Stimulated activated memory B cell treated with anti-CD40 and anti-IgM and Interleukin-4, amounts not matched to agents 10 μg/mL and 1 μg/mL and 100 μg/mL, for 72 hours (primary cell): ENCODE measurements at places on chromosomes 7 and 10.
A peak's percentile ranks its signal among the peaks of the same experiment; 100 is the strongest.

GRCh38 chr7:111089822-111090426 is 1.0 kb upstream of the LRRN3 start:
- no peak overlapping the region for H3K4me3 ChIP-seq
- no peak overlapping the region for H3K27ac ChIP-seq
- no peaks in the 10 kb centered on the region for H3K36me3 ChIP-seq
- H3K27me3 ChIP-seq = no peaks in the 10 kb centered on the region
- no peak for ATAC-seq

DNA sequence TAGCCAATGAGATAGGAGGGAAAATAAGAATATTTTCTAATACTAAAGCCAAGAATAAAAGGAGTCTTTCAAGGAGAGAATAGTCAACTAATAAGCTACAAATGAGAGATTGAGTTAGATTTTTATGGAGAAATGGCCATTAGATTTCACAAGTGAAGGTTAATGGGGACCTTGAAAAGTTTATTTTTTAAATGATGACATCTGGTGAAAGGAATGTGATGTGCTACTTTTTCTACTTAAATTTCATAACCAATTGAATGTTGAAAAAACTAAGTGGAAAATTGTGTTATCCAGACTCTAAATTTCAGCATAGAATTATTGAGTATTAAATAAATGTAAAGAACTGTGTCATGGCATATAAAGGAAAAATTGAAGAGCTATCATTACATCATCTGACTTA is 125.7 kb downstream of the TSPAN12 start:
- no peak for ATAC-seq
- H3K4me3 ChIP-seq = no peak overlapping the region
- H3K36me3 ChIP-seq = no peaks in the 10 kb centered on the region
- H3K27me3 ChIP-seq = no peaks in the 10 kb centered on the region
- H3K4me1 ChIP-seq = no peaks in the 10 kb centered on the region
- no peak overlapping the region for H3K27ac ChIP-seq

DNA sequence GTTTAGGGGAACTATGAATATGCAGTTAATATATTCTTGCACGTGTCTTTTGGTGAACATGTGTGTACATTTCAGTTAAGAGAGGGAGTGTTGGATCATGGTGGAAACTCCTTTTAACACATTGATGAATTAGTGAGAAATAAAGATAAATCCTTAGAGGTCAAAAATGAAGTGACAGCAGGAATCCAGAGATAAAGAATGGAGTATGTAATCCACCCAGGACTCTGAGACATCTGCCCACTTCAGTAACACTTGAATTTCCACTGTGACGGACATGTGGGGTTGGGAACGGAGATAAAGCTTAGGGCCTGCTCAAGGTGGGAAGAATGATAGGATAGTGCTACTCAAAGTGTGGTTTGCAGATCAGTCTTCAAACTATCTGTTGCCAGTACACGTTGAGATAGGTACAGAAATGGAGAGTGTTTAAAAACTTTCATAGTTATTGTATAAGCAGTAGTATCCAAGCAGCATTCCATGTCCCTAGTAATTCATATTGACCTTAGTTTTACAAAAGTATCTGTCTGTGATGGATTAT is 6.6 kb upstream of the RELN start:
- no peaks in the 10 kb centered on the region for H3K36me3 ChIP-seq
- no peak overlapping the region for H3K4me3 ChIP-seq
- H3K4me1 ChIP-seq = no peaks in the 10 kb centered on the region
- no peaks in the 10 kb centered on the region for H3K27me3 ChIP-seq
- ATAC-seq = no peak

DNA sequence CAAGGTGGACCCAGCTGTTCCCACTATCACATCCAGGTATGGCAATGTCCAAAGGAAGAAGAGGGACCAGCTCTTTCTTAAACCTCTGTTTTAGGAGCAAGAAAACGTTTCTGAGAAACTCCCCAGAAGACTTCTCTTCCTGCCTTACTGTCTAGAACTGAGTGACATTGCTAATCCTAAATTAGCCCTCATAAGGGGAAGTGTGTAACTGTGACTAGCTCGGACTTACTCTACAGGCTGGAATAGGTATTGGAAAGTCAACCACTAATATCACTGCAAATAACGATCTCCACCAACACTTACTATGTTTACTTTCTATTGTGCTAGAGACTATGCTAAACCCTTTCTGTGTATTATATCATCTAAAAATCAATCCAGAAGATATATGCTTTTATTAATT is 49.9 kb upstream of the RELN start:
- ATAC-seq = no peak
- H3K4me3 ChIP-seq = no peak overlapping the region
- no peaks in the 10 kb centered on the region for H3K4me1 ChIP-seq
- H3K27ac ChIP-seq = no peak overlapping the region
- peaks cover 7% of the 10 kb centered on the region for H3K27me3 ChIP-seq

GRCh38 chr10:2970190-2970823 is 97.0 kb upstream of the PFKP start:
- no peaks in the 10 kb centered on the region for H3K4me1 ChIP-seq
- H3K36me3 ChIP-seq = no peaks in the 10 kb centered on the region
- no peak overlapping the region for H3K27ac ChIP-seq

DNA sequence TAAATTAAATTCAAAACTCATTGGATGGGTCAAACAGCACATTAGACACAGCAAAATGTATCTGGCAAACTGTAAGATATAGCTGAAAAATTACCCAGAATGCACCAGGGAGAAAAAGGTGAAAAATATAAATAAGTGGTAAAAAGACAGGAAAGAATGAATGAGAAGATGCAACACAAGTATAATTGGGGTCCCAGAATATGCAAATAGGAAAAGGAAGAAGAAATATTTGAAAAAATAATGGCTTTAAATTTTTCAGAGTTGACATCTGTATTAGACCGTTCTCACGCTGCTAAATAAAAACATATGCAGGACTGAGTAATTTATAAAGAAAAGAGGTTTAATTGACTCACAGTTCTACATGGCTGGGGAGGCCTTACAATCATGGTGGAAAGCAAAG is 167.7 kb upstream of the PLXNA4 start:
- no peak overlapping the region for H3K4me3 ChIP-seq
- H3K27ac ChIP-seq = no peak overlapping the region
- no peaks in the 10 kb centered on the region for H3K4me1 ChIP-seq
- no peak for ATAC-seq

GRCh38 chr7:69739931-69740431 is 141.7 kb downstream of the AUTS2 start:
- H3K36me3 ChIP-seq = no peaks in the 10 kb centered on the region

DNA sequence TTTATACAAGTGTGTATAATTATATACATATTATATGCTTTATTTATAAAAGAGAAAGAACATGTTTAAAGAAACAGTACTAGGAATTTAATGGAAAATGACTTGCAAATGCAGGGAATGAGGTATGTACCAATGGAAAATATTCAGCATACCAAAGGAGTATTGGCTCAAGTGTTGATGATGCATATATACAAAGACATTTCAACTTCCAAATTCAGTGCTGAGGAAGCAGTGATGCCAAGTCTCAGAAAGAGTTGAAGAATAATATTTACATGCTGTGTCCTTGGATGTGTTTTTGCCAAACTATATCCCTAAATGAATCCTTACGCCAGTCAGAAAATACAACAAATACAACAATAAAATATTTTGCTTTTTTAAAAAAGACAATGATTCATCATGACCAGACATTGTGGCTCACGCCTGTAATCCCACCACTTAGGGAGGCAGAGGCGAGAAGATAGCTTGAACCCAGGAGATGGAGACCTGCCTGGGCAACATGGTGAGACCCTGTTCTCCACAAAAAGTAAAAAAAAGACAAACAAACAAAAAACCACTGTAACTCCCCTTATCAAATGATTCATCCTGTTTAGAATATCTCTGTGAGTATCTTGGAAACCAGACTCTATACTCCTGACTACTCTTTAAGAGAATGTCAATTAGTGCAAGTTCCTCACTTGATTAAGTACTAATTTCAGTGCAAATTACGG is 157.2 kb downstream of the CHRM2 start:
- no peaks in the 10 kb centered on the region for H3K4me1 ChIP-seq
- H3K27me3 ChIP-seq = no peaks in the 10 kb centered on the region
- H3K4me3 ChIP-seq = no peak overlapping the region
- no peak overlapping the region for H3K27ac ChIP-seq
- H3K36me3 ChIP-seq = no peaks in the 10 kb centered on the region

DNA sequence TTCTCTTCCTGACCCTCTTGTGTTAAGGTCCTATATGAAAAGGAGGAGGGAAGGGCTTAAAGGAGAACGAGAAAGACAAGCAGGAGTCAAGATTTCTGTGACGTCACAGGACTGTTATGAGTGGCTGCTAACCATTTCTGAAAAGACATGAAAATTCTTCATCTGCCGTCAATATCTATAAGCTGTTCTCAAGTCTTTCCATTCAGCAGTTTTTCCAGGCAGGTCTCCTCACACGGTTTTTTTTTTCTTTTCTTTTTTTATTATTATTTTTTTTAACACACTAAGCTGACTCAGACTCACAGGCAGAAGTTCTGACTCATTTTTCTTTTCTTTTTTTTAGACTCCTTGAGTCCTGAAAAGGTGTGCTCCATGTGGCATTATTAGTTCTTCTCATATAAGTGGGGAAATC is 72.0 kb downstream of the DGKI start:
- no peaks in the 10 kb centered on the region for H3K4me1 ChIP-seq
- no peaks in the 10 kb centered on the region for H3K36me3 ChIP-seq
- H3K27ac ChIP-seq = no peak overlapping the region
- peaks cover 22% of the 10 kb centered on the region for H3K27me3 ChIP-seq
- ATAC-seq = no peak

DNA sequence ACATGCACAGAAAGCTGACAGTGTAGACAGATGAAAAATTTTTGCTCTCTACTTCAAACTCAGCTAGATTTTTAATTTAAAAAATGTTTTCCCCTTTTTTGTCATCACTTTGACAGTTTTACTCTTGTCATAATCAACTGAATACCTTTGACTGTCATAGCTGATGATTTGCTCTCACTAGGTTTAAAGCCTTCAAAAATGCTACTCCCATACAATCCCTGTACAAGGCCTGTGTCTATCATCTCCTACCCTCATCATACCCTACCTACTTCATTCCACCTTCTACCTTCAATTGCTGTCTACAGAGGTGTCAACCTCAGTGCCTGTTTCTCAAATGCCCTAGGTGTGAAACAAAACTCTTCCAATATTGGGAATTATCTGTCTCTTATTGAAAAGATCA is 230.3 kb downstream of the SEMA3A start:
- ATAC-seq = no peak
- no peak overlapping the region for H3K4me3 ChIP-seq
- no peaks in the 10 kb centered on the region for H3K27me3 ChIP-seq

GRCh38 chr10:132057191-132057681 is 8.5 kb upstream of the JAKMIP3 start:
- peaks cover 3% of the 10 kb centered on the region for H3K36me3 ChIP-seq
- no peak for ATAC-seq
- no peak overlapping the region for H3K27ac ChIP-seq

- ATAC-seq = no peak
- no peaks in the 10 kb centered on the region for H3K36me3 ChIP-seq
Observed at GRCh38 chr7:132049462-132050304, 493.3 kb upstream of the PODXL start.

DNA sequence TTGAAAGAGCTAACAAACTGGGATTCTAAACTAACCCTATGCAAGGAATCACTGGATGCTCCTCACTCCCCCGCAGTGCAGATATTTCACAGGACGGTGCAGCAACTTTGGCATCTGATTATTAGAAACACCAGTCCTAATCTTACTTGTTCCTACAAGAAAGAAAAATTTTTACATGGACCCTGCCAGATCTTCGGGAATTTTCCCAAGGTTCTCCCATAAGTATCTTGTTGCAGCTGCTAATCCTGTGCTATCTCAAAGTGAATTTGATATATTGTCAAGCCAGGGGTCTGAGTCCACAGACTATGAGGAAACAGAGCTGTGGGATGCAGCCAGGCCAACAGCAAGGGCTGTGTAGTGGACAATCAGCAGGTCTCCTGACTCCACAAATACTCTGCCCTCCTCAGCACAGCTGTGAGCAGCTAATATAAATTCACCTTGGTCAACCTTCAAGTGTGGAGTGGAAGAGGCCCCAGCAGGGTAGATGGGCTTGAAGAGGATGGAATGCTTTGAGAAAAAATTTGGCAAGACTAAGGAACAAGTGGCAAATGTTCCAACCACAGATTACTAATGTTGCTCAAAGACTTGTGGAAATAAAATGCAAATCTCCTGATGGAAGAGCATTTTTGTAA is 25.6 kb downstream of the VSTM4 start:
- H3K4me3 ChIP-seq = no peak overlapping the region
- H3K27ac ChIP-seq = no peak overlapping the region
- no peaks in the 10 kb centered on the region for H3K4me1 ChIP-seq
- H3K27me3 ChIP-seq = peaks cover 23% of the 10 kb centered on the region
- no peaks in the 10 kb centered on the region for H3K36me3 ChIP-seq
- no peak for ATAC-seq

DNA sequence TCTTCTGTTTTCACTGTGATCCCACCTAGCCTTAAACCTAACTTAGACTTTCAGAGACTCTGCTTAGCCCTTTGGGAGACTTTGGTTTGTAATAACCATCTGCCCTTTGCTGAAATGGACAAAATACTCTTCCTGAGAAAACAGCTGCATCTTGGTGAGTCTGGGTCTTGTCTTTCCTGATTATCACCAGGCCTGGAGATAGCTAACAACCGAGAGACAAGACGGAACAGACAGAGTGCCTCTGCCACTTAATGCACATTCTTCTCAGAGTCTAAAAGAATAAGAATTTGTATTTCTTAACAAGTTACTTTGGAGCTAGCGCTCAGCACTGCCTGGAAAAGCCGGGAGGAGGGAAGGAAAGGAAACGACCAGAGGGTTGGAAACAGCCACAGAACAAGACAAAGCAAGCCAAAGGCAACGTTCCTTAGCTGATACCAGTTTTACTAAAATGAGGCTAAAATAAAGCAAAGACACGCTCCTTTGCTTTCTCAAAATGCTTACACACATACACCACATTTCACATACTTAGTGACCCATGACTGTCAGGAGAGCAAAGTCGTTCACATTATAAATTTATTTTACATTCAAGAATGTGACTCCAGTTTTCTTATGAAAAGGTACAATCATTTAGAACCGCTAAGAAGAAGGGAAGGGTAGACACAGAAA is 70.3 kb upstream of the DGKI start:
- no peaks in the 10 kb centered on the region for H3K4me1 ChIP-seq
- H3K4me3 ChIP-seq = peak overlapping the region; percentile 21
- no peak for ATAC-seq
- peak overlapping the region; percentile 64 for H3K27ac ChIP-seq

- ATAC-seq = no peak
- H3K4me1 ChIP-seq = no peaks in the 10 kb centered on the region
- H3K4me3 ChIP-seq = no peak overlapping the region
- H3K36me3 ChIP-seq = no peaks in the 10 kb centered on the region
Observed at GRCh38 chr10:122590153-122590552, 29.6 kb downstream of the DMBT1 start.

DNA sequence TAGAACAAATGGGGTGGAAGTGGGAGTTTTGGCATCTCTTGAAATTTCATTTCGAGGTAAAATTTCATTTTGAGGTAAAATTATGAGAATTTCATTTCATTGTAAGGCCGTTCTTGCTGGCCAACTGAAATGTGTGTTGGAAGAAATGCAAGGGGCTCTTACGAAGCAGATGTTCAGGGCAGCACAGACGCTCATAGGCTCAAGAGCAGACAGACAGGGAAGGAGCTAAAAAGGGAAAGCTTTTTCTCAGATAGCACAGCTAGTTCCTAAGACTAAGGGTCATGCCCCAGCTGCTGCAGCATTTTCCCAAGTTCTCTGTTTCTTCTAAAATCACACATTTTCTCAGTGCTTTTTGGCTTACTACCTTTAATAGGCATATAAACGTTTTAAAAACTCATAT is 65.1 kb upstream of the SFMBT2 start:
- peaks cover 74% of the 10 kb centered on the region for H3K4me1 ChIP-seq
- peak overlapping the region; percentile 42 for H3K4me3 ChIP-seq
- no peak for ATAC-seq
- H3K27me3 ChIP-seq = no peaks in the 10 kb centered on the region
- peaks cover 7% of the 10 kb centered on the region for H3K36me3 ChIP-seq
